Activated CD4-positive, alpha-beta memory T cell treated with anti-CD3 and anti-CD28 coated beads for 36 hours (primary cell): ENCODE measurements at places on chromosomes 5 and 9. TPM values are rescaled to one million over a fixed set of nuclear protein-coding genes. Genes with fewer than 3 reads are reported as not detected.

Gene CDH9
- total RNA-seq, result not detected

GRCh38 chr5:4212981-4213819 lies 617.6 kb downstream of the IRX1 start:
- no peak for DNase-seq

DNA sequence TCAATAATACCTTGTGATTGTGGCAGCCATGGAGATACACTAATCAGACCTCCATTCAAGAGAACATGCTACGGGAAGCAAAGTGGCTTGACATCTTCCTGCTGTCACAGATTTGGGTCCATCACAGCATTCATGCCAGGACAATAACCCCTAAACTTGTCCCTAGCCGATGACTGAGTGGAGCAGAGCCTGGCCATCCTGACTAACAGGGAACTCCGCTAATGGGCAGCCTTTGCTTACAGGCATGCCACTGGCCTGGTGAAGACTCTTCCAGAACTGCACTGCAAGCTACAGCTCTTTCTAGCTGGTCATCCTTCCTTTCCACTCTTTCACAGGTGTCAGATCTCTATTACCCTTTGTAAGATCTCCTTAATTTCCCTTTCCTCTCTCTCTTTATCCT lies 16.0 kb downstream of the FAM174A start:
- DNase-seq, result no peak

GRCh38 chr5:84354101-84354500 lies 30.6 kb downstream of the EDIL3 start:
- DNase-seq, result no peak

DNA sequence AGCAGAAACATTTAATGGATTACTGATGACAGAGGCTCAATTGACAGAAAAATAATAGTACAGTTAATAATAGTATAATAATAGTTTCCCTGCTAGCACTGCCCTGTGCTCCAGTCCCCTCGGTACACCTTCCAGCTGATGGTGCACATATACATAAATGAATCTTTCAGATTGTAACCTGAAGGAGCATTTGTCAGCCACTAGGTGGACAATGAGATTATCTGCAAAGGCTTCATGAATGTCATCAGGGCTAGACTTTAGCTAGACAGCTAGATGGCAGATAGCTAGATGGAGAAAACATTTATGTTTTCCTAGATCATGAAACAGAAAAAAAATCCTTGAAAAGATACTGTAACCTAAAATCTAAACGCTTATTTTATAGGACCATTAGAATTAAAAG lies 304.4 kb upstream of the SMC2 start:
- no peak for DNase-seq

DNA sequence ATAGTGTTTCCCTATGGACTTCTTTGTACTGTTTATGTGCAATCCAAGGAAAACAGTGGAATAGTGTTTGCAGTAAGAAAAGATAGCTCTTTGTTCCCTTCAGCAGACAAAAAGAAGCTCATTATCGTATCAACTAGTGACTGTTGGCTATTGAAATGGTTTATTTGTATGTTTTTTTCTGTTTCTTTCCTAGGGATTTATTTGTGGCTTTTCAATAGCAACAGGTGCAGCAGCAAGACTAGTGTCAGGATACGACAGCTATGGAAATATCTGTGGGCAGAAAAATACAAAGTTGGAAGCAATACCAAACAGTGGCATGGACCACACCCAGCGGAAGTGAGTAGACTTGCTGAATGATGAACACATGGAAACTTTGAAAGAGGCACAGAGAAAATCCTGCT lies 65.1 kb downstream of the SLC44A1 start:
- DNase-seq, result no peak

DNA sequence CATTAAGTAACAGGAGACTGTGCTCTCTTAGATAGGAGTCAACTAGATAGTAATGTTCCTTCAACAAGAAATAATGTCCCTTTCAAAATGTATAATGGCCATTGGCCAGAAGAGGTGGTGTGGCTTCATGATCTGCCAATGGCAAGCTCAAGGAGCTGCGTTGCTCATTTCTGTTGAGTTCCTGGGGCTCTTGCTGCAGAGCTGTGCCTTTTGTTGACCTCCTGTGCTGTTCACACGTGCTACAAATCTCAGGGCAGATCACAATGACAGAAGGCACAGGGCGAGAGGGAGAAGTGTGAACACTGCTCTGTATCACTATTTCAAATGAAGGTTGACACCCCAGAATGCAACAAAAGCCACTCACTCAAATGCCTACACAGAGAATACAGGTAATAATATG lies 16.0 kb upstream of the TBC1D2 start:
- no peak for DNase-seq

DNA sequence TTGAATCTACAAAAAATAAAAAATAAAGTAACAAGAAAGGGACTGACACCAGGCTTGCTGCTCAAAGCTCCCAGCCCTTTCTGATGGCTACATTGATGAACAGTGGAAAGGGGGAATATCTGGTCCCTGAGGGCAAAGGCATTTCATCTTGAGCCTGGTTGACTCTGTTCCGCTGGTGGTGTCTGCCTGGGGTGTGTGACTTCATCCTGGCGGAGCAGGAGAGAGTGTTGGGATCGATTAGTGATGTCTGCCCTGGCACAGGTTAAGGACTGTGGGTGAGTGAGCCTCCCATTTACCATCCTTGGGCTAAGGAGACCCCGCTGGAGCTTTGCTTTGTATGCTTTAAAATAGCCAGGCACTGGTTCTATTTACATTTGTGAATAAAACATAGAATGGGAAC lies 56.9 kb upstream of the ASS1 start:
- DNase-seq, result no peak

DNA sequence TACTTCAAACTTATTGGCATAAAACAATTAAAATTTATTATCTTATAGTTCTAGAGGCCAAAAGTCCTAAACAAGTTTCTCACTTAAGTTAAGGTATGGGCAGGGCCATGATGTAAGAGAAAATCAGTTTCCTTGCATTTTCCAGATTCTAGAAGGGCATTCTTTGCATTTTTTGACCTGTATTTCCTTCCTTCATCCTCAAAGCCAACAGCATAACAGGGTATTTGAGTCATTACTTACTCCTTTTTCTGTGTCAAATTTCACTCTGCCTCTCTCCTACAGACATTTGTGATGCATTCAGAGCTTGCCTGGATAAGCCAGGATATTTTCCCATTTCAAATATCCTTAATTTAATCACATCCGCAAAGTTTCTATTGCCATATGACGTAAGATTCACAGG lies 1499.0 kb downstream of the EFNA5 start:
- DNase-seq, result no peak

Gene ACTBL2
- total RNA-seq, result not detected

- DNase-seq, result peak; percentile 95
These were observed 260.0 kb downstream of the AUH start for GRCh38 chr9:91101611-91102168.

DNA sequence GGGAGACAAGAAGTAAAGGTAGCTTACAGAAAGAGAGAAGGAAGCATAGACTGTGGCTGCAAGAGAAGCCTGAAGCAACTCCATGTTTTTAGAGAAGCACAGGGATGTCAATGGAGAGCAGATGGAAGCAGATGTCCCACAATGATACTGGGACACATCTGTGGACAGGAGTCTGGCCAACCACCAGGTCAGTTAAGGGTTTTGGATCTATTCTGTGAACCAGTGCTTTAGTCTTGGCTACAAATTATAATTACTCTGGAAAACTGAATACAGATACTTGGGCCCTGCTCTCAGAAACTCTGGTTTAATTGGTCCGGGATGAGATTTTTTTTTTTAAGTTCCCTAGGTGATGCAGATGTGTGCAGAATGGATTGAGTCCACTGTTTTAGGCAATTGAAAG lies 592.8 kb downstream of the CSNK1G3 start:
- no peak for DNase-seq

DNA sequence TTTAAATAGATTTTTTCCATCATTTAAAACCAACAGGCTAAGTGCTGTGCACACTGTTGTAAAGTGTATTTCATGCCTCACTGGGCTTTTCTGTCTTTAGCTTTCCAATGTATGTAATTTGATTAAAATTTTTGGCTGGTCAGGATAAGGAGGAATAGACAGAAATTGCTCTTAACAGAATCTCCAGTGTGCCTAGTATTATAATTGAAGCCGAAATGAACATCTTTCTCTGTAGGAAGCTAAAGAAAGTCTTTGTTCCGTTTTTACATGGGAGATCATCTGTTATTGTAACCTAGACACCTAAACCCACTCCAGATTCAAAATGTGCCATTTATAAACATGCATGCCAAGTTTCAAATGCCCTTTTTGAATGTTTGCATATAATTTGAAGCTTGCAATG lies 54.5 kb upstream of the SMIM15 start:
- no peak for DNase-seq

DNA sequence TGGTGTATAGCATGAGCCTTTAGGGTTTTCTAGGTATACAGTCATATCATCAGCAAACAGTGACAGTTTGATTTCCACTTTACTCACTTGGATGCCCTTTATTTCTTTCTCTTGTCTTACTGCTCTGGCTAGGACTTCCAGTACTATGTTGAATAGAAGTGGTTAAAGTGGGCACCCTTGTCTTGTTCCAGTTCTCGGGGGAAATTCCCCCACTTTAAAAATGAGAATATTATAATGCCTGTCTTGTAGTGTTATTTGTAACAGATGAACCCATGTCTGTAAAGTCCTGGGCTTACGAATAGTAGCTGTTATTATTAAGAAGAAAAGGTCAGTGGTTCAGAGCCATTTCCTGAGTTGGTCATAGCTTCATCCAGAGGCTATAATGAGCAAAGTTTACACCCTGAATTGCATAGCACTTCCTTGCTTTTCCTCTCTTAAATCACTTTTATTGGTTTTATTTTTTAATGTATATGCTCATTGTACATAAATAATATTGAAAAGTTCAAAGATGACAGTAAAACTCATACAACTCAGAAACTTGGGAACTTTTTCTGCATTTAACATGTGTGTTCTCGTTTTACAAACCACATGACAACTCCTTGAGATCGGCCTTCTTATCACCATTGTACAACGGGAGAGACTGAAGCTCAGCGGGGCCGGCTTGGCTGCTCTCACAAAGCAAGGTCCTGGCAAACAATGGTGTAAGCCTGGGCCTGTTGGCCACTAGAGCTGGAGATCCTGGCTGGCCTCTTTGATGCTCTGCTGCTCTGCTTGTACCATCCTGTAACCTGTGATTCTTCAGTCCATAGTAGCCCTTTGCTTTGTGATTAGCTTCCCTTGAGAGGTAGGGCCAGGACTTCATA lies 85.2 kb downstream of the CYFIP2 start:
- DNase-seq, result no peak

GRCh38 chr9:125341566-125341965 lies 79.9 kb downstream of the GAPVD1 start:
- no peak for DNase-seq

Gene FBXL7
- total RNA-seq, result not detected

- DNase-seq, result peak; percentile 8
These were observed 175.1 kb upstream of the PITX1 start for GRCh38 chr5:135208903-135209721.

DNA sequence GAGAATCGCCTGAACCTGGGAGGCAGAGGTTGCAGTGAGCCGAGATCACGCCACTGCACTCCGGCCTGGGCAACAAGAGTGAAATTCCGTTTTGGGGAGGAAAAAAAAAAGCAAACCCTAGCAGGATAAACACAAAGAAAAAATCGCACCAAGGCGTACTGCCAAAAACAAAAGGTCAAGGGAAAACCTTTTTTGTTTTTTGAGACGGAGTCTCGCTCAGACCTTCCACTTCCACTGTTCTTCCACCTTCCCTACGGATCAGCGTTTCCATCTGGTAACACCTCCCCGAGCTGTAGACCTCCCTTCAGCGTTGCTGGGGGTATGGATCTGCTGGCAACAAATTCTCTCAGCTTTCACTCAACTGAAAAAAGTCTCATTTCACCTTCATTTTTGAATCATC lies 20.1 kb upstream of the FCN2 start:
- DNase-seq, result no peak

Gene S1PR3
- total RNA-seq, result 1.4 TPM

Gene AIF1L
- total RNA-seq, result 0.85 TPM

Gene HAND1
- not detected for total RNA-seq

DNA sequence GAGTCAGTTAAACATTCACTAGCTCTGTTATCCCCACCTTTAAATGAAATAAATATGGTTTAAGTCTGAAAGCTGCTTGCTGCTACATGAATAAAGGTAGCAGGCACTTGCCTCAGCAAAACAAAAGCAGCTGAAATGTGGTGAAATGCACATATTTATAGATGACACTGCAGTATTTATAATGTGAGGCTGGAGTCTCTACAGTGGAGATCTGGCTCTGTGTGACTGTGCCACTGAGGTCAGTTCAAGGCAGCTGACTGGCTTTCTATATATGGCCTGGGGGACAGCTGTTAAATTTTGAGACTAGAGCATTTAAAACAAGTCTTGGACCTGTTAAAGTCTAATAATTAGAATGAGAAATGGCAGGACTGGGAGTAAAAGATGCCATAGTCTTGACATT lies 859.6 kb upstream of the SEMA6A start:
- no peak for DNase-seq

GRCh38 chr5:163596608-163597315 lies 91.3 kb downstream of the MAT2B start:
- DNase-seq, result no peak

Gene HSPA4
- total RNA-seq, result 221 TPM

Gene HAVCR2
- 24.3 TPM for total RNA-seq

Gene SVEP1
- not detected for total RNA-seq

Gene SHOC1
- total RNA-seq, result not detected

GRCh38 chr9:2939368-2939767 lies 95.5 kb upstream of the PUM3 start:
- DNase-seq, result no peak

- DNase-seq, result no peak
These were observed 568.5 kb downstream of the RAB3C start for GRCh38 chr5:59151162-59151889.

Gene CCDC183
- total RNA-seq, result 0.21 TPM

- DNase-seq, result no peak
These were observed 6.6 kb downstream of the ARL10 start for GRCh38 chr5:176371621-176372539.

DNA sequence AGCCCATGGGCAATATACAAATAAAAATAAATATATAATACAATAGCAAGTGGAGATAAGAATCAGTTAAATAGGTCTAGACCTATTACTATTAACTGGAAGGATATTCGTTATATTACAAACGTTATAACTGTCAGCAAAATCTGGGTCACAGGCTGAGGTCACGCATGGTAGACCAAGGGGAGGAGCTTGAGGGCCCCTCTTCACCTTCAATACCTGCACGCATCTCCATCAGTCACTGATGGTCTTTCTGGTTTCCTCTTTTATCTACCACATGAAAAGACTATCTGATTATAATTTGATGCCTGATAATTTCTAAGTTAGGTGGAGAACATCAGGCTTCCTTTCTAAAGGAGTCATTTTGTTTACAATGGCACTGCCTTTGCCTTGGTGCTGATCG lies 43.2 kb downstream of the MAT2B start:
- no peak for DNase-seq

- no peak for DNase-seq
These were observed 372.2 kb downstream of the ZSWIM6 start for GRCh38 chr5:61704289-61704688.
